Fibroblast of skin of left biceps (primary cell): ENCODE measurements at places on chromosomes 7 and 10.

DNA sequence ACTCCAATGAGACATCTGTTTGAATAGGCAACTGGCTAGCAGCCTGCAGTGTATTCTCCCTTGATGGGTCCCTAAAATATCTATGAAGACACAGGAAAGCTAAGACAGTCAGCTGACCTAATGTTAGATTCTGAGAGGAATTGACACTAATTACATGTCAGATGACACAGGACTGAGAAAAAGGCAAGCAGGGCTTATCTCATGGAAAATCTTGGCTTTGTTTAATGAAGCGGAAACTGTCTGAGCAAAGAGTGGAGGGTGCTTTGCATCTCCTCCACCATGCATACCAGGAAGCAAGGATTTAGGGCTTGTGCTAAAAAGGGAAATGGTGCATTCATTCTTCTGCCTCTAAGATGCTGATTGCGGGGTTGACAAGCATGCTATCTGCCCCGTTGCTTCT, 135.5 kb upstream of the GLI3 start:
- no peak for DNase-seq

- no peak for DNase-seq
These were observed 772 bp downstream of the HDAC9 start for GRCh38 chr7:18496341-18496700.

DNA sequence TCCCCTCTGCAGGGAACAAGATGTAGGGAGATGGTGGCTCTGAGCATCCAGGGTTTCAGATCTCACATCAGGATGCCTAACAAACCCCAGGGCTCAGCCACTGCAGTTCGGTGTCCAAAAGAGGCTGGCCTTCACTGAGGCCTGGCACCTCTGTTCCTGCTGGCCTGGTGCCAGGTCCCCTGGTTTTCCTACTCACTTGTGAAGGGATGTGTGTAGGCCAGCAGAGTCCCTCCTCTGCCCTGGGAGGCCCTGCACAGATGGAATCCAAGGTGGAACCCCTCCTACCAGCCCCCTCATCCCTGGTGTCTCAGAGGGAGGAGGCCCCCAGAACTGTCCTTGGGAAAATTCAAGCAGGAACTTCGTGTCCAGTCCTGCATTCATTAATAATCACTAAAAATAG, 260.6 kb downstream of the CCSER2 start:
- no peak for DNase-seq

DNA sequence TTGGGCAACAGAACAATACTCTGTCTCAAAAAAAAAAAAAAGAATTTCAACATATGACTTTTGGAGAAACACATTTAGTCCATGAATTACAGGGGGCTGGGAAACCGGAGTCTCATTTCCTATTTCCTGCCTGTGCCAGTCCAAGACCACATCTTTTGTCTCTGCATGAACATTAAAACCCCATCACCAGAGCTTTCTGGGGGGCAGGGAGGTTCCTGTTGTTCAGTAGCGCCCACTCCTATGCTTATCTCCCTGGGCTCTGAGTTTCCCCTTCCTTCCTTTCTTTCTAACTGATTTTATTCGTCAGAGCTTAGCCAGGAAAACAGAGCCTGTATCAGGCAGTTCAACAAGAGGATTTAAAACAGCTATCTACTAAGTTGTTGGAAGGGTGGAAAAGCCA, 119.3 kb downstream of the CALN1 start:
- DNase-seq: no peak

DNA sequence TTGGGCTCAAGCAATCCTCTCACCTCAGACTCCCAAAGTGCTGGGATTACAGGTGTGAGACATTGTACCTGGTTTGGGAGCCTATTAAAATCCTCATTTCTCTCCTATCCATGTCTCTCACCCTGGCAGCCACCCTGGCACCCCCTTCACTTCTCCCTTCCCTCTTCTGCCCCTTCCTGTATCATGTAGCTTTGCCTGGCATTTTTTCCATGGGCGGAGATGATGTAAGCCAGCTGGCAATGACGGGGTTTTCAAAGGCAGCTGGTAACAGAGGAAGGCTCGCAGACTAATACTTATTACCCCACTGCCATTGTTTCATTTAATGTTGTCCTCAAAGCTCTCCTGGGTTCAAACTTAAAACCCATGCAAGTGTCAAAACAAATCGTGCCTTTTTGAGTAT, 61.9 kb downstream of the RGS10 start:
- no peak for DNase-seq

DNA sequence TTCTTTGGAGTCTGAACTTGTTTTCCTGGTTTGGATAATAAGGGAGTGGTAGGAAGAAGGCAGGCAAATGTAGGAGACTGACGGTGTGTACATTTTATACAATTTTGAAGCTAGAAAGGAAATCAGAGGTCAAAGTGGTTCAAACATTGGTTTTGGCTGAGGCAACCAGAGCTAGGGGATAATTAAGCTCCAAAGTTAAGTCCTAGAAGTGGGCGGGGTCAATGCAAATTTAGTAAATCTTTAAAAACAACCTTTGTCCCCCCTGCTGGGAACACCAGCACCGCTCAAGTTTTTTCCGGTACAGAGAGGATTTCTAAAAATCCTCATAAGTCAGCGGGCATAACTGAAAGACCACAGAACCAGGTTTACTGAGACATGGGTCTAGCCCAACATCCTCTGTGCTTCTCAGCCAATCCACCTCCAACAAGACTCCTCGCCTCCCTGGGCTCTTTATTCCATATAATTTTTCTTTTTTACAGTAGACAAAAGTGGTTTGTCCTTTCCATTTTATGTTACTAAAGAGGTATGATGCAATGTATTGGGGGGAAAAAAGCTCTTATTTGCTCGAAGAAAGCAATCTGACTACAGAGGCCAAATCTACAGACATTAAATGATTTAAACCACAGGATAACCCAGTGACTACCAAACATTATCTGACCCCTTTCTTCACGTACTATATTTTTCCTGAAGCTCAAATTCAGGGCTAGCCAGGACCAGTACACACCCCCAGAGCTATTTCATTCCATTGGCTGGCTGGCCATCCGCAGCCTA, 1.6 kb downstream of the GLUD1 start:
- no peak for DNase-seq

- no peak for DNase-seq
These were observed 216.4 kb downstream of the GPAM start for GRCh38 chr10:111967116-111967515.

DNA sequence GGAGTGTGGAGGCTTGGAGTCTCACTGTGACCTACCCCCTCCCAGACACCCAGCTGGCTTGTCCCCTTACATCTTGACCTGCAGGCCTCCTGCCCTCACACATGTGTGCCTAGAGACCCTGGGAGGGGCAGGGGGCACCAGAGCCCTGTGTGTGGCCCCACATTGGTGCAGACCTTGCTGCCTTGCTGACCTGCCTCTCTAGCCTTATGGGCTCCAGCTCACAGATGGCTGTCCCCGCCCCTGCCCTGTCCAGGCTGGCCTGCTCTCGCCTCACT, 9.4 kb downstream of the ADAMTS14 start:
- no peak for DNase-seq

GRCh38 chr10:68897336-68897741, 3.8 kb upstream of the DDX50 start:
- peak; percentile 36 for DNase-seq

DNA sequence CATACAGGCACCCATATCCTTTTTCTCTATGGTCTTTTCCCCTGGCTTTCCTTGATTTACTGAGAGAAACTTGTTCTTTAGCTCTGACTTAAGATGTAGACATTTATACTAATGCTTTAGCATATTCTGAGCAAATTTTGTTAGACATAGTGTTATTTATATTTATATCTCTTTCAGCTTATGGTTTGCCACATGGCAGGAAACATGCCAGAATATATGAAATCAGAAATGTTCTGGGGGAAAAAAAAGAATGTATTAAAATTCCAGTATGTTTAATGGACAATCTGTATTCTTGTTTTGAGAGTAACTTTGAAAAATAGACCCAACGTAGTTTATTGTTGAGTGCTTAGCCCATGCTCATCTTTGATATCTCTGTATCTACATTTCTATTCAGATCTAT, 10.1 kb upstream of the GGCT start:
- DNase-seq: no peak

GRCh38 chr7:42980084-42980483, 47.9 kb downstream of the MRPL32 start:
- DNase-seq: no peak

- no peak for DNase-seq
These were observed 302.1 kb downstream of the ABCA13 start for GRCh38 chr7:48473205-48473865.

DNA sequence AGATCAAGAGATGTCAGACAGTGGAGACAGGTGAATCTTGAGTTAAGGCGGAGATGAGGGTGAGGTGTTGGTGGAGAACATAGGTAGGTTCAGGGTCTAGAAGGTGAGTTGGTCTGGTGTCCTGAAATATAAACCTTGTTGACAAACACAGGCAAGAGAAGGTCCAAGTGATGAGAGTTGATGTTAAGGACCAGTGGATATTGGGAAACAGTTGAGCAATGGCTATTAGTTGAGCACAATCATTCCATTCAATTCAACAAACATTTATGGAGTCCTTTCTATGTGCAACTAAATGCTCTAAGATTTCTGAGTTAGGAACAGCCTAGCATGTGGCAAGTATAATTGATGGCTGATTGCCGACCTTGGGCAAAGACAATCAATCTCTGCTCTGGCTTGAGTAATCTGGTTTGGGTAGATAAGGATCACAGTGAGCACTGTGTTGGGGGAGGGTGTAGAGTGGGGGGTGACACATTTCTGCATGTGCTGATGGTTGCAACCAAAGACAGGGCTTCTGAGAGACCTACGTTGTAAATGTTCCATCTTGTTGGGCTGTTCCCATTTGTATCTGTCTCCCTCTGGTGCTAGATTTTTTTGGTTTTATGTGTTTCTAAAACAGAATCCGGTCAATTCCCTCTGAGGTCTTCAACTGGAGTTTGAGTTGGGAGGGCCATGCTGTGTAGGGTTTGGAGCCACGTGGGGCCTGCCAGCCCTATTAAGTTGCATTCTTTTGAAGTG, 201.1 kb downstream of the BAMBI start:
- no peak for DNase-seq

DNA sequence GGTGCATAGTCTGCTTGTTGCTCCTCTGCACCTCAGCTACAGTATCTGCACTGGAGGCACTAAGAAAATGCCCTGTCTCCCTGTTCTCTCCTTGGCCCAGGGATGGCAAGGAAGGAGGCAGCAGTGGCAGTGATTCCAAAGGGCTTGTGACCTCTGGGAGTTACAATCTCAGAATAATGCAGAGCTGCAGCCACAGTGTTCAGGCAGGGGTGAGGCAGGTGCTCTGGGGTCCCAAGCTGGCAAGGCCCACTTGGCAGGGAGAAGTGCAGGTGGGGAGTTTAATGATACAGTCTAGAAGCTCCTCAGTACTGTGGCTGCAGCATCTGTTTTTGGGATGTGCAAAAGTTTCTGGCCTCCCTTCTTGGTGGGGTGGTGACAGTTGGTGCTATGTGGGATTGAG, 456.4 kb downstream of the CCSER2 start:
- no peak for DNase-seq

- DNase-seq: no peak
These were observed 34.0 kb downstream of the KIFBP start for GRCh38 chr10:69022611-69023010.

DNA sequence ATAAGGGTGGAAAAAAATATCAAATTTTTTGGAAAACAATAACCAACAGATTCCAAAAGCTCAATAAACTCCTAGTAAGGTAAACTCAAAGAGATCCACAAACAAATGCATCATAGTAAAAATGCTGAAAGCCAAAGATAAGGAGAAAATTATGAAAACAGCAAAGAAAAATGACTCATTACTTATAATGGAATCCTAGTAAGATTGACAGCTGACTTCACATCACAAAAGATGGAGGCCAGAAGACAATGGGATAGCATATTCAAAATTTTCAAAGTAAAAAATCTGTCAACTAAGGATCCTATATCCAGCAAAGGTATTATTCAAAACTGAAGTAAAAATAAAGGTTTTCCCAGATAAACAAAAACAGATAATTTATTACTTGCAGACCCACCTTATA, 183.4 kb upstream of the VIPR2 start:
- no peak for DNase-seq

- no peak for DNase-seq
These were observed 588.6 kb downstream of the NRG3 start for GRCh38 chr10:82463614-82464013.

- DNase-seq: no peak
These were observed 245.5 kb upstream of the TCERG1L start for GRCh38 chr10:131556897-131557495.

GRCh38 chr10:132297526-132297925, 10.2 kb downstream of the STK32C start:
- no peak for DNase-seq

- no peak for DNase-seq
These were observed 401.2 kb downstream of the THSD7A start for GRCh38 chr7:11430841-11431240.

DNA sequence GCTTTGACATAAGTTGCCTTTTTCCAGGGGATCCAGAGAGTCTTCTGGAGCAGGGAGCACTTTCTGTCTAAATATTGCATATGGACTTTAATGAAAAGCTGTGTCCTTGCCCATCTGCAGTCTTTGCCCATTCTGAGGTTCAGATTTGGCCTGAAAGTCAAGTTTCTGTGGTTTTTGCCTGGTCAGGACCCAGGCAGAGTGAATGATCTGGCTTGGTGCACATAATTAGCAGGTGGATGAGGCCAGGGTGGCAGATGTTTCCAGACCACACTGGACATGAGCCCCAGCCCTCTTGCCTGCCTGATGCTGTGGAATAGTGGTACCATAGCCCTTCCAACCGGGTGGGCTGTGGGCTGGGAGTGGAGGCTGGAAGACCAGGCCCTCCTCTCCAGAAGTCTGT, 11.0 kb downstream of the HECW1 start:
- no peak for DNase-seq

- no peak for DNase-seq
These were observed 228.0 kb downstream of the PARD3 start for GRCh38 chr10:34587002-34587679.

- DNase-seq: no peak
These were observed 174.8 kb upstream of the PRPS1L1 start for GRCh38 chr7:18202315-18203045.

DNA sequence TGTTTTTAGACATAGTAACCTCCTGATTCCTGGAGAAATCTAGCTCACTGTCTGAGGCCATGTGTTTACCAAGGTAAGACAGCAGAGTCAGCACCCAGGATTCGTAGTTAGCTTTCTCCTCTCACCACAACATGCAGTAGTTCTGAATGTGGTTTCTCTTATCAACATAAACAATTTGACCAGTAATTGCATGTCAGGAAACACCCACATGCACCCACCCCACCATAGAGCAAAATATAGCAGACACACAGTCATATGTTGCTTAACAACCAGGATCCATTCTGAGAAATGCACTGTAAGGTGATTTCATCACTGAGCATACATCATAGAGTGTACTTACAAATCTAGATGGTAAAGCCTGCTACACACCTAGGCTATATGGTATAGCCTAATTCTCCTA, 1004.0 kb downstream of the ANKRD7 start:
- no peak for DNase-seq
